Epithelial cell of proximal tubule (primary cell): ENCODE measurements at places on chromosomes 1 and 21. TPM values are rescaled to one million over a fixed set of nuclear protein-coding genes. Genes with fewer than 3 reads are reported as not detected.

DNA sequence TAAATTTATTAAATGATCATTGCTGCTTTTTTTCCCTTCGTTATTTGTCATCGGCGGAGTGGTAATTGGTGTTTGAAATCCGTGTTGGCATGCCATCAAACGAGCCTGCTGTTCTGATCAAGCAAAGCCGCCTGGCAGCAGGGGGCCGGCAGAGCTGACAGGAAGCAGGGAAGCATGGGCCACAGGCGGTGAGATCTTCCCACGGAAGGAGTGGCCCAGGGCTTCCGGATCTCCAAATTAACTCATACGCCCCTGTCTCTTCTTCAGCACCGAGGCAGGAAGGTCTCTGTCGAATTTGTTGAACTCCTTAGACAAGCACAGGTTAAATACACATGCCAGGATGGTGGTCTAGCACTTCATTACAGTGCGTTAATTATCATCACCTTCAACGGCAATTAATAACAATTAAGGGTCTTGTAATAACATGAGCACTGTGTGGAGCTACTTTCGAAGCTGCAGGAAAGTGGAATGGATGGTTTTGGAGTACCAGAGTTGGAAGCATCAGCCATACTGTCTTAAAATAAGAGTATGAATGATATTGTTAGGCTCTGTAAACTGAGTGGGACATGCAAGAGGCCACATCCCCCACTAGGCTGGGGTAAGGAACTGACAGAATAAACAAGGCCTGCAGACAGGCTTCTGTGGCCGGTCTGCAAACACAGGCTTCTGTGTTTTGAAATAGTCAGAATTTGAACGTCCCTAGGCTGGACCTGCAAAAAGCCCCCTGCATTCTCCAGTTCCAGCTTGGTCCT is 199.4 kb upstream of the DAB1 start:
- no peak for DNase-seq

OR6P1 gene
- total RNA-seq = not detected in 2 replicates

DNA sequence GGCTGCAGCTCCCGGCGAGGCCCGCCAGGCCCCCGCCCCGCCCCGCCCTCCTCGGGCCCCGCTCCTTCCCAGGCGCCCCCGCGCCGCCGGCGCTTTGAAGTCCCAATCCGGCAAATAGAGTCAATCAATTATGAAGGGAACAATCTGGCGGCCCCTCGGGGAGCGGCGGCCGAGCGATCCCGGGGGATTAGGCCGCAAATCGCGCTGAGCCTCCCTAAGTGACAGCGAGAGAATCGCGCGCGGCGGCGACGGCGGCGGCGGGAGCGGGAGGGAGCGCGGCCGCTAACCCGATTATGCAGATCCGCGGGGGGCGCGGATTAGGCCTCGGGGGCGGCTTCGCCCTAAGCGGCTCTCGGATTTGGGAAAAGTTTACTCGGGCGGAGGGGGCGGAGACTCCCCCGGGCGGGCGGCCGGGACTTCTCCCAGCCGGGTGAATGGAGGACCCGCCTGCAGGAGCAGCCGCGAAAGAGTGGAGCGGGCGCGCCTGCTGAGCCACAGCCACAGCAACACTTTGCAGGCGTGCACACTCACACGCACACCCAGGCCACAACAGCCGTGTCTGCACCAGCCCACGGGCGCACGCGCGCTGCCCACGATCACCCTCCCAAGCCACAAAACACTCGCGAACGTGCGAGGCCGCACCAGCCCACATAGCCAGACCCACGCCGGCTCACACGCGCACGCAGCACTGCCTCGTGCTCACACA is 23.0 kb upstream of the DMBX1 start:
- no peak for DNase-seq

SLC45A1 gene
- 0.22 and 0.63 TPM in 2 replicates for total RNA-seq

GRCh38 chr21:42503711-42504110 is 7.7 kb upstream of the RSPH1 start:
- no peak for DNase-seq

GRCh38 chr1:211939876-211940468 is 95.4 kb downstream of the INTS7 start:
- DNase-seq = no peak

DNA sequence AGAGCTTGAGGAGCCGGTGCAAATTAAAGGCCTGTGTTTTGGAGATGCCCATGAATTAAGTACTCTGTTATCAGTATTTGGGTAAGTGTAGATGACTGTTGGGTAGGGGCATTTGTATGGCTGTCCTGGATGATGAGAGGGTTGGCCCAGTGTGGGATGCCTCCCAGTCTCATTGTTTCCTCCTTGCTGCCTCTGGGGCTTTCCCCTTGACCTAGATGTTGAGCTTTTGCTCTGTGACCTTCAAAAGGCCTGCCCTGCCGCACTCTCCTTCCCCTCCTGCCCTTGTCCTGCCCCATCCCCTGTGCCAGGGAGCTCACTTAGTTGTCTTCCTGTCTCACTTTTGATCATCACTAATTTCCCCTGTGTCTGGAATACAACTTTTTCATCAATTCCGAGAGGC is 10.0 kb downstream of the GALNT2 start:
- no peak for DNase-seq

- no peak for DNase-seq
Observed at GRCh38 chr1:55209247-55209646, 5.9 kb downstream of the USP24 start.

DNA sequence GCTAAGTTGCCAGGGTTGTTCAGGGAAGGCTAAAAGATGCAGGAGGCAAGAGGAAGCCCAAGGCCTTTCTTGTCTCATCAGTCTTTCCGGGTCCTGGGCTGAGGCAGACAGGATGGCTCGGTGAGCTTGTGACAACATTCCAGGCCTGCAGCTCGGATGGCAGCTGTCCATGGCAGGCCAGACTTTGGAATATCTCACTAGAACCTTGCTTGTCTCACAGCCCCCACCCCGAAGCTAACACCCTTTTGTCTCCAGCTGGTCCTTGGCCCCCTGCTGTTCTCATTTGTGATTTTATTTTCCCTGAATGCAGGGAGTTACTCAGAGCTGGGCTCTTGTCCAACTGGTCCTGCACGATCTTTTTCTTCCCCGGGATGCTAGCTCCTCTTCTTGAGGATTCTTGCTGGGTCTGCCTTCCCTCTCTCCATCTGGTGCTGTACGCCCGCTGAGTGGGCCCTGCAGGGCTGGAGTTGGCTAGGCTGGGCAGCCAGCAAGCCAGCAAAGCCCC is 477.2 kb upstream of the CAMK1G start:
- DNase-seq = no peak

GRCh38 chr21:33427051-33427450 is 23.8 kb downstream of the IFNGR2 start:
- DNase-seq = no peak

DNA sequence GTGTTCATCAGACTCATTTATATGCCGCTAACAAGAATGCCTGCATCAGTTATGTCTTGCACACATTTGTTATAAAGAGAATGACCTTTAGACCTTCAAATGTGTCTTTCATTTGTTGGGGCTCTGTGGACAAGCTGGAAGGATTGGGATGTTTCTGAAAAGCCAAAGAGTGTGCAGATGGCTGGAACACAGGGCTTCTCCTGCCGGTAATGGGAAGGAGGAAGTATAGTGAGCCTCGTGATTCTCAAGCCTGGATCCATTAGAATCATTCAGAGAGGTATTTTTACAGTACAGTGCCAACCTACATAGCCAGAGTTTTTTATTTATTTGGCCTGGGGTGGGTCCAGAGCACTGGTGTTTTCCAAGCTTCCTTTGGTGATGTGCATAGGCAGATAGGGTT is 40.6 kb upstream of the ATP1A1 start:
- DNase-seq = no peak

DNA sequence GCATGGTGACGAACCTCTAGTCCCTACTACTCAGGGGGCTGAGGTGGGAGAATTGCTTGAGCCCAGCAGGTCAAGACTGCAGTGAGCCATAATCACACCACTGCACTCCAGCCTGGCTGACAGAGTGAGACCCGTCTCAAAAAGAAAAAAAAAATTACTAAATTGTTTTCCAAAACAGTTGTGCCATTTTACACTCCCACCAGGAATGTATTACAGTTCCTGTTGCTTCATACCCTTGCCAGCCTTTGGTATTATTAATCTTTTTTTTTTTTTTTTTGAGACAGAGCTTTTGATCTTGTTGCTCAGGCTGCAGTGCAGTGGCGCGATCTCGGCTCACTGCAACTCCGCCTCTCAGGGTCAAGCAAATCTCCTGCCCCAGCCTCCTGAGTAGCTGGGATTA is 55.9 kb downstream of the RPS6KA1 start:
- DNase-seq = no peak

DNA sequence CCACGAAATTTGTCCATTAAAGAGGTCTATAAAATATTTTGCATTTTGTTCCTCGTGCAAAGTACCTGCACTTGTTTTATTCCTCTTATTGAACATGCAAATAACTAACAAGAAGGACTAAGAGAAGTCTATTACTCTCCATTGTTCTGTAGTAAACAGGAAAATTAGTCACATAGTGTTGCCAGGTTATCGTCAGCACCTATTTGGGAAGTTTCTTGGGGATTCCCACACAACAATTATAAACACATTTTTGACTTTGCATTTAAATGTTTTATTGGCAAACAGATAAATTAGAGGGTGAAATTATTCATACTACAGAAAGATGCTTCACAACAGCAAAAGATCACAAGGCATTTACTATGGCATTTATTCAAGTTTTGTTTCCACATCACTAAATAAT is 174.5 kb downstream of the ZC3H11B start:
- DNase-seq = no peak
